ENCODE measurements at places on chromosomes 4 and X.

DNA sequence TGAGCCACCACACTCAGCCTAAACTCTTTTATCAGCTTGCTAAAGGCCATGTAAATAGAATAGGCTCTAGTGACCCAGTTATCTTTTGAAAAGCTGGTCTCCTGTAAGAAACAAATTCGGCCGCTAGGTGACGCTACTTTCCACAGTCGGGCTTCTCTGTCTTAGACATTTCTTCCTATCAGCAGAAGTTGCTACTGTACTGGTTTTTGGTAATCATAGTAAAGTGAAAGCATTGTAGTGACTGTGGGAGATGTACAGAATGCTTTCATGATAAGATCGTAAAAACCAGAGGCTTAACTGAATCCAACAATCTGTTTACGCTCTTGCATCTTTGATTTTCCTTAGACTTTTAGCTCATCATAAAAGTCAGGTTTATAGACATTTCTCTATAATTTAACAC lies 82.6 kb downstream of the GK start:
- peak; percentile 39 for DNase-seq

DNA sequence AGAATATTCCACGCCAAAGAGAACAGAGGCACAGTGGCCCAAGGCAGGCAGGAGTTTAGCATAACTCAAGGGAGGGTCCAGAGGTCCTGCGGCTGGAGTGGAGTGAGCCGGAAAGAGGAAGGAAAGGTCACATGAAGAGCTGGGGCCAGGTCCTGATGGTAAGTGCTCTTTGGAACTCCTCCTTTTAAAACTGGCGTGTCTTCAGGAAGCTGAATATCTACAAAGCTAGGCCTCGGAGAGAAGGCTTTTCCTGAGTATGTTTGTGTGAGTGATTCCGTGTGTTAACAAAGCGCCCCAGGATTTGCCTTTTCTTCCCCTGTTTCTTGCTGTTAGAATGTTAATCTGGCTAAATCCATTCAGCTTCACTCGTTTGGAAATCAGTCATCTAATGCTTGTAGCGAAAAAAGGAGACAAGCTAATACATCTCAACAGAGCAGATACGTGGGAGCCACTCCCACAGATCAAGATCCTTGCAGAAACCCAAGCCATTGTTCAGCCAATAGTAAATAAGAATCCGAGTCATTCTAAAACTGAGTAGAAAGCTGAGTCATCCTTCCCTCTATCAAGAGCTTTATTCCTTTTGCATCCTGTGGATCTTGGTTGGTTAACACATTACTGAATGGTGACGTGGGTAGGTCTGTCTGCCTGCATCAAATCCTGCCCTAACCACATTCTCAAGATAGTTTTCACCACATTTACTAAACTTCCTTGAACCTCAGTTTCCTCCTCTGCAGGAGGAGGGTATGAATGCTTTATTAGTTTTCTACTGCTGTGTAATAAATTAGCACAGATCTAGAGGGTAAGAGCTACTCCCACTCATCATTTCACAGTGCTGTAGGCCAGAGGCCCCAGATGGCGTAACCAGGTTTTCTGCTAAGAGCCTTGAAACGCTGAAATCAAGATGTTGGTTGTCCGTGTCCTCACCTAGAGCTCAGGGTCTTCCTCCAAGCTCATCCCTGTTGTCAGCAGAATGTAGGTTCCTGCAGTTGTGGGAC lies 43.2 kb upstream of the RBM47 start:
- no peak for DNase-seq

GRCh38 chr4:29262986-29263385 lies 1457.2 kb upstream of the PCDH7 start:
- DNase-seq: no peak

DNA sequence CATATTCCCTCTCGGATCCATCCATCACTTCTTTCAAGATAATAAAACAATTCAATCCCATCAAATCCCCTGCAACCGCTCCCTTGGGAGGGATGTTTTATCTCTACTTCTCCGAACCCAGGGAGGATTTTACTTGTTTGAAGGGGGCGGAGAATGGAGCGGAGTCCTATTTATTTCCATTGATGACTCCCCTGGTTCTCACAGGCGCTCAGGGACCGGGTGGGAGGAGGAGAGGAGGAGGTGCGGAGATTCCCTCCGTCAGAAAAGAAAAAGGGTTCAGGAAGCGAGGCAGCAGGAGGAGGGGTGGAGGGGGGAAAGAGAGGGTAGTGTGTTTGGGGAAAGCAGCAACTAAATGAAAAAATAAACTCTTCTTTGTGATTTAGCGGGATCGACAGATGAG lies 2.1 kb downstream of the NDNF start:
- no peak for DNase-seq

DNA sequence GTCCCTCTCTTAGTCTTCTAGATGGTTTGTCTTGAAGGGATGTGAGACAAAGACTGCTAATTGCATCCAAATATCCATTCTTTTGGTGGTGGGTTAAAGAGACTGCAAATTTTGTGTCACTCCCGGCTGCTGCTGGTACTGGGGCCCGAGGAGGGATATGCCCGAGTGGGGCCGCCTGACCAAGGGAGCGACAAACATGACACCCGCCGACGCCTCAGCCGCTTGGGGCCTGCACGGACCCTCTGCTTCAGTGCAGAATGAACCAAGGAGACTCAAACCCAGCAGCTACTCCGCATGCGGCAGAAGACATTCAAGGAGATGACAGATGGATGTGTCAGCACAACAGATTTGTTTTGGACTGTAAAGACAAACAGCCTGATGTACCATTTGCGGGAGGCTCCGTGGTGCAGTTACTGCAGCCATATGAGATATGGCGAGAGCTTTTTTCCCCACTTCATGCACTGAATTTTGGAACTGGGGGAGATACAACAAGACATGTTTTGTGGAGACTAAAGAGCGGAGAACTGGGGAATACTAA lies 13.6 kb upstream of the ARX start:
- DNase-seq: no peak

DNA sequence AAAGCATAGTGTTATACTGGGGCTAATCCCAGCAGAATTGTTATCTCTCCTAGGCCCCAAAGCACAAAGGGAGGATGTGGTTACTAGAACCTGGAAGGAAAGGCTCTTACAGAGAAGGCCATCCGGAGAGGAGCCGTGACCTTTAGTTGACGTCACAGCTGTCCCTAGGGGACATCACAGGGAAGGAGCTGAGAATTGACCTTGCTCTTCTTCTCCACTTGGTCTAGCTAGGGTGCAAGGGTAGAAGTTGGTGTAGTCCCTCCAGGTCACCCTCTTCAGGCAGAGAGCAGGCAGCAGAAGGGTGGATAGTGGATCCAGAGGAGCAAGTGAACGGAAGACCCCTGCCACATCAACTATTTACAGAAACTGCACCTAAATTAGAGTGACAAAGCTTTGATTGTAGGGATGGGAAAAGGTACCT lies 22.8 kb upstream of the FGF2 start:
- DNase-seq: no peak

DNA sequence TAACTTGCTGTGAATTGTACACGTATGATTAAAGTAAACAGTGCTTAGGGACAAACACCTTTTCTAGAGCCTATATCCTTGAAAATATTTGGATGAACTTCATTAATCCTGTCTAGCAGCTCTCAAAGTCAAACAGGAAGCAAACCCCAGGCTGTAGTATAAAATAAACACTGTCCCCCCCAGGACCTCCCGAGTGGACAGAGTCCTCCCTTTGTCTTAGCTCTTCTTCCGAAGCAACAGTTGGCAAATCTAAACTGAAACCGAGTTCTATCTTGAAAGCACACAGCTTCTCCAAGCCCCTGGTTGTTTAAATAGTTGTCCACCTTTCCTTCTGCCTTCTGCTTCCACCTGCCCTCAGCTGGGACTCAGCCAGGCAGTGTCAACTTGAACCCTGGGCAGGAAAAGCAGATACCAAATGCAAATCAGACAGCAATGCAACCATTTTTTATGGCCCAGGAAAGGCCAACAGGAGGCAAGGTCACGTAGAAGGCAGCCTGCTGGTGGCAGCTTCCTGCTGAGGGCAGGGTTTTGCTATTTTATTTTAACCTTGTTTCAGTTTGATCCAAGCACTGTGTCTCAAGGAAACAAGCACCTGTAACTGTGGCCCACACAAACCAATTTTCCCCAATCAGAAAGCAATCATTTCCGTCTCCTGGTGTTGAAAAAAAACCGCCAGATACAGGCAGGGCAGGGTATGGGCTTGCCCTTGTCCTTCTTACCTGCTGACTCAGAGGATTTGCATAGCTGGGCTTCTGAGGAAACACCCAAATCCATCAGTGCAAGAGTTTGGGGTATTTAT lies 110.3 kb upstream of the KIT start:
- no peak for DNase-seq

- no peak for DNase-seq
These were observed 1.0 kb upstream of the CLDN22 start for GRCh38 chr4:183321079-183321478.

- no peak for DNase-seq
These were observed 26.0 kb downstream of the SMARCA1 start for GRCh38 chrX:129497146-129497843.

DNA sequence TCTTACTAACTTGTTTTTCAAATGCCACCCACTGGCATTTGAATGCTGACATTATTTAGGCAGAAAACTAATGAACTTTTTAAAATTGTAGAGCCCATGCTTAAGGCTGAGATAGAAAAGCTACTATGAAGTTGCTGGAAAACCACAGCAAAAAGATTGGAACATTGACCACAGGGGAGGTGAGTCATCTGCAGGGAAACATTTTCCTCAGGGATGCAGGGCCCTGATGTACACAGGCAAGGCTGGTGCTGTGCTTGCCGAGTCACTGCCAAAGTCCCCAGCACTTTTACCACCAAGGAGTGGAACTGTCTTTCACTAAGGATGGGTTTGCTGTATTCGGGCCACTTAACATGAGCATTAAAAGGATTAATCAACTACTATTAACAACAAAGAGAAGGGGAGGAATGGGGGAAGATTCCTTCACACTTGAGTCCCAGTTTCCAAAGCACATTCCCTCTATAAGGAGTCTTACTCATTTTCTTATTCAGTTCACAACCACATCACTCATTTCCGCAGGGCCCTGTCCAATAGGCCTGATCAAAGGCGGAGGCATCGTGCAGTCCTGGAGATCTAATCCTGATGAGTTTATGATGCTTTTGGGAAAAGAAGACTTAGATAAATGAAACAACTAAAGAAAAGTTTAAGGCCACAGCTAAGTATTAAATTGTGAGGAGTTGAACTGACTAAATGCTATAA lies 202.9 kb upstream of the NPY2R start:
- no peak for DNase-seq

DNA sequence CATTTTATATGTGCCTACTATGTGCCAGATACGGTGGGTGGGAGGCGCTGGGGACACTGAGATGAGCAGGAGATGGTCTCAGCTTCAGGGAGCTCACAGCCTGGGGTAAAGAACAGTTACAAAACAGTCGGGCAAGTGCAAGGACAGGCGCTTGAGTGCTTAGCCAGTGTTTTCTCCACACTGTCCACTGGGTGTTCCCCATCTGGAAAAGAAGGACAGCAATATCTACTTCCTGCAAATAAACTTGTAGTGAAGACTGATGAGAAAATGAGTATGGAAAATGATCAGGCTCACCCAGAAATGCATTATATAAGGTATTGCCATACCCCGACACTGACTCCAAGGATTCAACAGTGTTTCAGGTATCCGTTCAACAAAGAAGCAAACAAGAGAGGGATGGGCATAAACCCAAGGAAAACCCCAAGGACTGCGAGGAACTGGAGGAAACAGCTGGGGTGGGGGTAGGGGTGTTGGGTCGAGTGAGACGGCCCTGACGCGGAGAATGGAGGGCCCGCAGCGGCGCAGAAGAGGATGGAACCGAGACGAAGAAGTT lies 835 bp downstream of the TMEM185A start:
- DNase-seq: no peak

- no peak for DNase-seq
These were observed 60.2 kb downstream of the FAM193A start for GRCh38 chr4:2596611-2597010.

DNA sequence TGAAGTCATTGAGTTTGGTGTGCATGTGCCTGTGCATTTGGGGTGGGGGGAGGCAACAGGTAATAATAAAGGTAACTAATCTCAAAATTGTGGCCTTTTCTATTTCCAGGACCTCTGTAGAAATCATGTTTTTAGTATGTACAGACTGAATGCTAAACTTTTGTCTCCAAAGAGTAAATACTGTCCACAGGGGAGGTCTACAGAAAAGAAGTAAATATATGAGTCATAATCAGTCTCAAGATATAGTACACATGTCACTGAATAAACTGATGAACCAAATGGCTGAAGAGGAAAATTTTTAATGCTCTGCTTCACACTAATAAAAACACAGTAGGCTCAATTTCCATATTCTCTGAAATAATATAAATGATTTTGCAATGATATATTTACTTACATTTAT lies 440.4 kb upstream of the ZFP42 start:
- DNase-seq: no peak

DNA sequence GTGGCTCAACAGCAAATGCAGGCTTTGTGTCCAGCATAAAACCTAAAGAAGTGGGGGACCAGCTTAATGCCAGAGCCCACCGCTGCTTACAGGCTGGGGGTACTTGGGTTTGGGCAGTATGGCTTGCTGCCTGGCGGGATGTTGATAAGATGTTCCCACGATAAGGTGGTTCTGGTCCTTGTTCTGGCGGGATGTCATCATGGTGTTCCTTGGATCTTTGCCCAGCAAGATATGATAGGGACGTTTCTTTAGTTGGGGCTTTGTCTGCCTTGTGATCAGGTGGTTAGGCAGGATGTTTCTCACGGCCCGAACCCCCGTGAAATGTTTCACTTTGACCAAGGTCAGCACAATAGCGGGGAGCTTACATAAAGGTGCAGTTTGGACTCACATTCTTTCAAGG lies 35.3 kb downstream of the PNPLA4 start:
- DNase-seq: no peak

- no peak for DNase-seq
These were observed 116.1 kb downstream of the SHROOM3 start for GRCh38 chr4:76550966-76551780.

- no peak for DNase-seq
These were observed 791 bp downstream of the GUCY1B1 start for GRCh38 chr4:155759372-155760252.

DNA sequence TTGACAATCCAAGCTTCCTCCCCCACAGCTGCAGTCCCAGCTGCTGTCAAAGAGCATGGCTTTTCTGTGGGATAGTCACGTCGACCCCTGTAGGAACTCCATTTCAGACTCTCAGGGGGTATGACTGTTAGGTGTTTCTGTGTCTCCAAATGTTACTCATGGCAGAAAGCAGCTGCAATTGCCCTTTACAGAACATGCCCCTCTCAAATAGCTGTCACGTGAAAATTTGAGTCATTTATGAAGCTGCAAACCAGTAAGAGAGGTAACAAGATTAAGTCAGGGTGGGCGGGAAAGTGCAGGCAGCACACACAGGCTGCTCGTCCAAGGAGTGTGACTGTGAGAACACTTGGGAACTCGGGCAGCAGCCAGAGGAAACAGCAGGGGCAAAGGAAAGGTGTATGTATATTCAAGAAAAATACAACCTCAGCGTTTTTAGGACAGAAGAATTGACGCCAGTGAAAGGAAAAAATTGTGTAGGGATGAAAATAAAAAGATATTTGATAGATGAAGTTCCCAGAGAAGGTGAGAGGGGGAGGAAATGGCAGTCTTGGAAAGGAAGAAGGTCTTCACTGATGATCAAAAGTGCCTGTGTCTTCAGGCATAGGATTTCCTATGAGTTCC lies 66.5 kb upstream of the TMEM184C start:
- DNase-seq: no peak

- DNase-seq: no peak
These were observed 85.9 kb downstream of the SORCS2 start for GRCh38 chr4:7278071-7278765.

All from activated naive CD4-positive, alpha-beta T cell (primary cell).